GM04503 (cell line): ENCODE measurements at places on chromosomes 16 and 17.

- no peak for DNase-seq
Observed at GRCh38 chr17:61470530-61471136, 18.4 kb downstream of the TBX4 start.

- DNase-seq: no peak
Observed at GRCh38 chr17:75602644-75603043, 15.0 kb downstream of the MYO15B start.

DNA sequence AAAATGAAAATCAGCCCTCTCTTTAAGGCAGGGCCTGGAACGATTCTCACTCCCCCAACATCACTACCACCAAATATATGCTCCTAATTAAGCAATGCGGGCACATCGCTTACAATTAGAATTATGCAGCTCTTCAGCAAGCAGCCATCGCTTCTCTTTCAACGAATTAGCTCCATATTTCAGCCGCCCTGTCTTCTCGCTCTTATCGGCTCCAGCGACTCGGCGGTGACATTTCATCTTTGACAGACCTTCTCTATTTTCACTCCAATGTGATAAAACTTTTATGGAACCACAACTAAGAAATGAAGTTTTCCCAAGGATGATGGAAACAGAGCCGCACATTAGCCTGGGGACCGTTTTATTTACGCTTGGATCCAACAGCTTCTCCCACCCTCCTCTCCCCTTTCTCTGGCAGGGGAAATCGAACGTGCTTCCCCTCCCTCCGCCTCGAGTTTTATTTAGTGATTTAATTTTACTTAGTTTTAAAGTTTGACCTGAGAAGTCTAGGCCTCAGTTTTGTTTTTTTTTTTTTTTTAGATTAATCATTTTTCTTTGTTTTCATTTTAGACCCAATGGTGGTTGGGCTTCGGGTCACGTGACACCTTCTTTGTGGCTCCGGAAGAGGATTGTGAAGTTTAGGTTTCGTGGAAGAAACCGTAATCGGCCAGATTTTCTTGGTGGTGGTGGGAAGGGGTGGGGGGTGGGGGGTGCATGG, 3.1 kb upstream of the HOXB2 start:
- no peak for DNase-seq

GRCh38 chr16:87178977-87179376, 138.2 kb downstream of the C16orf95 start:
- no peak for DNase-seq

DNA sequence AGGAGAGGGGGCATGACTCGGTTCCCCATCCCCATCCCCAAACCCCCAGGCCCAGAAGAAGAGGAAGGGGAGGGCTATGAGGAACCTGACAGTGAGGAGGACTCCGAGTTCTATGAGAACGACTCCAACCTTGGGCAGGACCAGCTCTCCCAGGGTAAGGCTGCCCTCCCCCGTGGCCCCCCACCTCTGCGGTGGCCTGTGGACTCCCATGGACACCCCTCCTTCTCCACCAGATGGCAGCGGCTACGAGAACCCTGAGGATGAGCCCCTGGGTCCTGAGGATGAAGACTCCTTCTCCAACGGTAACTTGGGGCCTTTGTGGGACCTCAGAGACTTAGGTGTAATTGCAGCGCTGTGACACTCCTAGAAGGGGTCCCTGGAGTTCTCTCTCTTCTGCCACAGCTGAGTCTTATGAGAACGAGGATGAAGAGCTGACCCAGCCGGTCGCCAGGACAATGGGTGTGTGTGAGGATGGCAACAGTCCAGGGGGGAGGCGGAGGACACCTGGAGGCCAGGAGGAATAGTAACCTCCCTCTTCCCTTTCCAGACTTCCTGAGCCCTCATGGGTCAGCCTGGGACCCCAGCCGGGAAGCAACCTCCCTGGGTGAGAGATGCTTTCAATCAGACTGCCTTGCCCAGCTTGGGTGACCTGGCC, 5.6 kb downstream of the CD19 start:
- no peak for DNase-seq

- no peak for DNase-seq
Observed at GRCh38 chr16:21163576-21163975, 5.1 kb downstream of the LDAF1 start.

GRCh38 chr17:57645950-57646665, 99.0 kb downstream of the CCDC182 start:
- no peak for DNase-seq

- no peak for DNase-seq
Observed at GRCh38 chr17:77891602-77892001, 66.9 kb upstream of the TNRC6C start.
